ENCODE measurements at places on chromosomes 12 and 14.

DNA sequence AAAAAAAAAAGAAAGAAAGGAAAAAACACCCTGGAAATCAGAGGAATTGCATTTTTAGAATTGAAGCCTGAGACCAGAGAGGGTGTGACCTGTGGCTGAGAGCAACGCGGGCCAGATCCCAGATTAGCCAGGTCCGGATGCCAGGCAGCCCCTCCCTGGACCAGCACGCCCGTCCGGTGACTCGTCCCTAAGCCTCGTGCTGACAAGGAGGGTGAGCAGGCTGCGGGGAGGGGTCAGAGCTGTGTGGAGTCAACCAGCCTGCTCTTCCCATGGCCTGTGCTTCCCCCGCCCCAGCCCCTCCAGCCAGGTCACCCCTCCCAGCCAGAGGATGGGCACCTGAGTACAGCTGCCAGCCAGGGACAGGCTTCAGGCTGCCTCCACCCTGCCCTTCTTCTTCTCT lies 4.2 kb upstream of the KLC1 start:
- peak; percentile 88 for DNase-seq

DNA sequence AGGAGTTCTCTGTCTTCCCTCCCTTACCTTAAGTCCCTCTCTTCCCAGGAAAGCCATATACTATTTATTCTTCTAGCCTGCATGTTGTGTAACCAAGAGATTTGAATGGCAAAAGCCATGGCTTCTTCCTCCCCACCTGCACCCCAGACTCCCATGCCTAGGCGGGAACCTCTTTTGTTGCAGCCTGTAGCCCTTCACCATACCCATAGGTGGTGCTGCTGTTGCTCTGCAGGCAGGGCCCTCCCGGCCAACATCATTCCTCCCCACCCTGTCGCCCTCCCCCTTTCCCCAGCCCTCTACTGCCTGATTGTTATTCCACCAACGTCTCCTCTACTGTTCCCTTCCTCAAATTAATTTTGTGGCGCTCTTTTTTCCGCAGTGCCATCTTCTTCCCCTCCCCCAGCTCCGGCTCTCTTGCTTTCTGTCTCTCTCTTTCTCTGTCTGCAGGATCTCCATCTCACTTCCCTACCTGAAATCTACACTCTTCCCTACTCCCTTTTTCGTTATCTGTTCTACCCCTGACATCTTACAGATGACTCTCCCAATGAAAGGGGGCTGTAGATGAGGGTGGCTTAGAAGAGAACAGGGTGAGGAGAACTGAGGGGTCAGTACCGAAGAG lies 13.8 kb downstream of the NGDN start:
- DNase-seq, result no peak

- no peak for DNase-seq
Measured at GRCh38 chr14:68712703-68713370, 80.0 kb downstream of the ZFP36L1 start.

DNA sequence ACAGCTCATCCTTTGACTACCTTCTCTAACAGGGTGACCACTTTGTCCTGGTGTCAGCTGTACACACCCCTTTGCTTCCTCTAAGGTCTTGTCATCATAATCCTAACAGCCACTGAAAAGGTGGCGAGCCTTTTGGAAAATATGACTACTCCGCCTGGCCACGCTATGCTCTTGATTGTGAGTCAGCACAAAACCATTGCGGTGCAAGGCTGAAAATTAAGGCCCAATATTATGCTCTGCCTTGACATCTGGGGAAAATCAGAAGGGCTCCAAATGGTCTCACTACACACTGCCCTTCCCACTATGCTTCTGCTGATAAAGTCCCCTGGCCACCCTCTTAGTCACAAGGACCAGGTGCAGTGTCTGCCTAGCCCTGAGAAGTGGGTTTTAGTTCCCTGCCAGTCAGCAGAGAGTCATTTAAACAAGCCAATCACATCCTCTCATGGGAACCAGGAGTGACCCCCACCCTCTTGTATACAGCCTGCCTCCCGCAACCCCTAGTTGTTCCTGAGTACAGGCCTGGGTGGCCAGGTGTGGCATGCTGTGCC lies 34.3 kb downstream of the FGD6 start:
- no peak for DNase-seq

- no peak for DNase-seq
Measured at GRCh38 chr14:91142214-91142668, 28.4 kb downstream of the DGLUCY start.

All from NCI-H460 (cell line).